RKO (cell line): ENCODE measurements at places on chromosomes 7 and 10.

DNA sequence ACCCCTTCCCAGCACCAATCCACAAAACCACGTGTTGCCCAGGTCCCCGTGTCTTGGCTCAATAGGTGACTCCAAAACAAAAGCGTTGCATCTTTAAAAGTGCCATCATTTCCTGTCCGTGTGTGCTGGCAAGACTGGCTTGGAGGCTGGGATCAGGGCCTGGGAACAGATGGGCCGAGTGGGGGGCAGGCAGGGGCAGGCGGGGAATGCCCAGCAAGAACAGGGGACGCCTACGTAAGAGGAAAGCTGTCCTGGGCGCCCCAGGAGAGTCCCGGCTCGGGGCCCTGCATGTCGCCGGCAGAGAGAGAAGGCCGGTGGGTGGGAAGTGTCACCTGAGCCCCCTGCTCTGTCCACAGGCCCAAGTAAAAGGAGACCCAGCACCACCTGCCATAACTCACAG is 86.5 kb downstream of the PAXIP1 start:
- DNase-seq = no peak

GRCh38 chr7:143343596-143343995 is 18.9 kb downstream of the FAM131B start:
- DNase-seq = no peak

DNA sequence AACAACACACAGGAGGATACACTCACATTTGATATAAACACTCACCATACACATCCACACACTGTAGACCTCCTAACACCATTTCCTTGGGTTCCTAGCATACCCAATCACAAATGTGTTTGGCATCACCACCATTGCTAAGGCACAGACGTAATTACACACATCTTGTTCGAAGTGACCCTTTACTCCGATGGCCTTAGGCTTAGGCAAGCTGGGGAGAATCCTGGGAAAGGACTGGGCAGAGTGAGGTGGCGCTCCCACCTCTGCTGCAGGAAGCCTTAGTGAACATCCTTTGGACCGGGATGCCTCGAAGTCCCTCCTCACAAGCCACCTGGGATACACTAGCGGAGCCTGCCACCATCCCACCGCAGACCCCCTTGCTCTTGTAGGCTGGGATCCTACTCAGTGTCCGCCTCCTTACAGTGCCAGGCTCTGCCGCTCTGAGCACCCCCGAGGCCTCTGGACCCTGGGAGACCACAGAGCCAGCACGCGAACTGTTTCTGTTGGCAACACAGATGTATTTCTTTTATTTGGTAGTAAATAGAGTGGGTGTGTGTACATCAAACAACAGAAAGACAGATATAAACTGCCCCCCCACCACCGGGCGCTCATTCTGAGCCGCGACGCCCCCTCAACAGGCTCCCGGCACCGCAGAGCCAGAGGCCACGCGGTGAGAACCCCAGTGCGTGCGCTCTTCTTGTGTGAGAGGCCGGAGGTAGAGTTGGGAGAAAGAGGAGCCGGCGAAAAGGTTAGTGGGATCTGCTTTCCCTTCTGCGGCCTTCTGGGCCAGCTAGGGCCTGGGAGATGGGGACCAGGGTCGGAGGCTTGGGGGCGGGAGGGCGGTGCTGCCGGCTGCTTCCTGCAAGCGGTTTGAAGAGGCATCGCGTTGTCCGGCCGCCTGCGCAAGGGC is 5.9 kb upstream of the HMX2 start:
- no peak for DNase-seq

DNA sequence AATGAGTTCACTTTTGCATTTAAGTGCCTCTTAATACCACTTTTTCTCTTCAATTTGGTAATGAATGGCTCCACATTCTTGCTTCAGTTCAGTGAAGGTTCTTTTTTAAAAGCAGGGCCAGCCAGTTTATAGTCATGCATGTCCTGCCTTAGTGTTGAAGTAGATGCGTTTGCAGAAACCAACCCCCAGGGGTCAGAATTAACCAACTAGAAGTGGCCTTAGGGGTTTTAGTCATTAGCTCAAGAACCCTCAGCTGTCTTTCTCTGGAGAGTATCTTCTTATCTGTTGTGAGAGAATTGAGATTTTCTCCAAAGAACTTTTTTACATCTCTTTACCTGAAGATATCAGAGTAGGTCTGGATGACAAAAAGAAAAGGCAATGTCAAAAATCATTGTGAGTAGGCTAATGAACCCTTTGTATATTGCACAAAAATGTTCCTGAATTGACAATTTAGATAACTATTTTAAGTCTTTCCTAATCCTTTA is 82.2 kb downstream of the PIK3CG start:
- peak; percentile 78 for DNase-seq

- DNase-seq = no peak
Observed at GRCh38 chr10:88944813-88945212, 7.8 kb downstream of the ACTA2 start.

- no peak for DNase-seq
Observed at GRCh38 chr10:86538547-86538946, 17.0 kb upstream of the WAPL start.

GRCh38 chr7:96183163-96183670 is 138.7 kb downstream of the SLC25A13 start:
- no peak for DNase-seq

DNA sequence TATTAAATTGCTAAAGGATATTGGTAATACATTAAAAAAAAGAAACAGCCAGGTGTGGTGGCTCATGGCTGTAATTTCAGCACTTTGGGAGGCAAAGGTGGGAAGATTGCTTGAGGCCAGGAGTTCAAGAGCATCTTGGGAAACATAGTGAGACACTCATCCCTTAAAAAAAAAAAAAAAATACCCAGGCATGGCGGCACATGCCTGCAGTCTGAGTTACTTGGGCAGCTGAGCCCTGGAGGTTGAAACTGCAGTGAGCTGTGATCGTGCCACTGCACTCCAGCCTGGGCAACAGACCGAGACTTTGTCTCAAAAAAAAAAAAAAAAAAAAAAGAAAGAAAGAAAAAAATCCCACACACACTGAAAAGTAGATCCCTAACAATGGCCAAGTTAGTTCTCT is 59.7 kb downstream of the MACC1 start:
- DNase-seq = no peak

DNA sequence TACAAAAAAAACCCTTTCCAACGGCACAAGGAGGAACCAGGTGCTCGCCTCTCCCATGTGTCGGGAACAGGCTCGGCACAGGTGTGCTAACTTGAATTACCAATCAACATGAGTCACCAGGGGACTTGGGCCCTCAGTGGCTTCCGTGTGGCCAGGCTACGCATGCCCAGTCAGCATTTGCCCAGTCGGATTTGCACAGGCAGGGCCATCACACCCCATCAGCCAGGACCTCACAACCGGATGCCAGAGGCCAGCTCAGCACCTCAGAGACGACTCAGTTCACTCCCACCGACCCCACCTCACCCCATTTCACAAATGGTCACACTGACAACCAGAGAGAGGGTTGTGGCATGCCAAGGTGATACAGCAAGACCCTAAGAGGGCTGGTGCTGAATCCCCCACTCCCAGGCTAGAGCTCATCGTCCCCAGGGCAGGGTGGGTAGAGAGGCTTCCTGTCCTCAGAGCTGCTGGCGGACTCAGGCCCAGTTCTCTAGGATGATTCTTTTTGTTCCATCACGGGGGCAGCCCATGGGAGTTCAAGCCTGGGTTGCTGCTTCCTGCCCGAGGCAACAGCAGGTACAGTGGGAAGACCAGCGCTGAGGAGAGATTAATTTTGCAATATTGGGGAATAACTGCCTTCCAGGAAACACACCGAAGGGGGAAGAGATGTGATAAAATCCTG is 13.6 kb downstream of the ANXA11 start:
- no peak for DNase-seq

- no peak for DNase-seq
Observed at GRCh38 chr7:1091644-1092027, 3.7 kb downstream of the GPER1 start.

DNA sequence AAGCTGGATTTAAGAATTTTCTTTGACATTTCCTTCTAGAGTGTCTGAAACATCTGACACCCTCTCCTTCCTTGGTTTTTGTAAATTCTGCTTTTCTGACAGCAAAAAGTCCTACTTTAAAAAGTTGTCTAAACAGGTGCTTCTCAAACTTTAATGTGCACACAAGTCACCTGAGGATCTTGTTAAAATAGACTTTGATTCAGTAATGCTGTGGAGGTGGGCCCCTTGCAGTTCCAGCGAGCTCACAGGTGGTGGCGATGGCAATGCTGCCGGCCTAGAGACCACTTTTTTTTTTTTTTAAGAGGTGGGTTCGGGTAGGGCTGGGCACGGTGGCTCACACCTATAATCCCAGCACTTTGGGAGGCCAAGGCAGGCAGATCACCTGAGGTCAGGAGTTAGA is 77.1 kb downstream of the ABCC2 start:
- no peak for DNase-seq

GRCh38 chr7:106560482-106560881 is 100.5 kb downstream of the CCDC71L start:
- no peak for DNase-seq

GRCh38 chr7:90309872-90310271 is 11.2 kb downstream of the FAM237B start:
- no peak for DNase-seq

DNA sequence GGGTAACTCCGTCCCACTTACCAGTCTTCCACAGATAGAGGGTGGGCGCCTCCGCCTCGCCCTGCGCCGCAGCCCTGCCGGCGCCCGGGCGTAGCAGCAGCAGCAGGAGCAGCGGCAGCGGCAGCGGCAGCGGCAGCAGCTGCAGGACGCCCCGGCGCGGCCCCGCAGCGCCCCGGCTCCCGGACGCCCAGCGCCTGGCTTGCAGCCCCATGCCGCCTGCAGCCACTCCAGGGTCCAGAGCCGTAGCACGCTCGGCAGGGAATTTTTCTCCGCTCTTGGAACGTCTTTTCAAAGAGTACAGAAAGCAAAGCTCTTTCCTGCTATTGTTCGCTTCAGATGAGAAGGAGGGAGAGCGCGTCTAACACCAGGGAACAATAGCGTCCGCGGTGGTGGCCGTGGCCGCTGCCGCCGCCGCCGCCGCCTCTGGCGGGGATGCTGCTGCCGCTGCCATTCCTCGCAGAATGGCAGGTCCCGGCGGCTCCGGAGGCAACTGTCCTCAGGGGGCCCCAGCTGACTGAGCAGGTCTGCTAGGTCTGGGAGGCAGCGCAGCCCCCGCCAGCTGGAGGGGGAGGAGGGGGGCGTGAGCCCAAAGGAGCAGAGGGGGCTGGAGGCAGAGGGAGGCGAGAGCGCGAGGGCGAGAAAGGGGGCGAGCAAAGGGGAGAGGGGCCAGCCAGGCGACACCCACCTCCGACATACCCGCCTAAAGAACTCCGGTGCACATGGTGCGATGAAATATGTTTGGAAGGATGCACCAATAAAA is at the start of gene THSD7A:
Gene THSD7A (minus strand): TSS at position 463 of the 760 bp plus-strand sequence. CDS start 252 bp downstream, at position 211.
- DNase-seq = no peak

DNA sequence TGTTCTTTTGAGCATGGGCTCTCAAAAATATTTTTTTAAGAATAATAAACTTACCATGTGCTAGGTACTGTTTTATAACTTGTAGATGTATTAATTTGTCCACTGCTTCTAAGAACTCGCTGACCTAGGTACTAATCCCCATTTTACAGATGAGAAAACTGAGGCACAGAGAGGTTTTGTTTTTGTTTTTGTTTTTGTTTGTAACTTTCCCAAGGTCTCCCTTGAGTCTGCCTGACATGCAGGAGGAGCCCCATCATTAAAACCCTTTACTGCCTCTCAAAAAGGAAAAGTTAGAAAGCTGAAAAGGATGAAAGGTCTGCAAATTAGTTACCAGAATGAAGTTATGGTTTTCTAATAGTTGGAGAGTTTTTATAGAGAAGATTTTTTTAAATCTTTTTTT is 38.5 kb upstream of the AGBL3 start:
- no peak for DNase-seq

DNA sequence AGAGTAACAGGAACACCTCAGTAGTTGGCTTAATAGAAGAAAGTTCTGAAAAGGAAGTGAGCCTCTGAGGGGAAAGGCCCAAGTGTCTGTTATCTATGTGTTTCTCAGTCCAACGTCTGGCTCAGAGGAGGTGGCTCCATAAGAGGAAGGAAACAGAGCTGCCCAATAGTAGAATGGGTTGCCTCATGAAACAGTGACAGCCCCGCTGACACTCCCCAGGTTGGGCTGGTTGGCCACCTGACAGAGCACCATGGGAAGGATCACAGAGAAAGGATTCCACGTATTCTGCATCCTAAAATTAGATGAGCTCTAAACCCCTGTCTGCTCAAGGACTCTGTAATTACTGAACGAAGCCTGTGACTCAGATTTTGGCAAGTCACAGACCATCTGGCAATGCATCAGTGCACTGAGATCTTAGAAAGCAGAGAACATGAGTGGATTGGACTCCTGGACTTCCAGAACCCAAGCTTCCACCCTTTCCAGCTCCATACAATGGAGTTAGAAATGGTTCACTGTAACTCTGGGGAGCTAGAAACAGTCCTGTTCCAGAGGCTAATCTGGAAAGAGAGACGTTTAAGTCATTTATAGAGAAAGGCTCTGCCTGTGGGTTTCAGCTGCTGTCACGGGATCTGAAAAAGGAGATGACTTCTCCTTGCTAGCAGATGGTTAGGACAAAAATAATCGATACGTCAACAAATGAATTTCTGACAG is 2.9 kb downstream of the PKD2L1 start:
- no peak for DNase-seq

DNA sequence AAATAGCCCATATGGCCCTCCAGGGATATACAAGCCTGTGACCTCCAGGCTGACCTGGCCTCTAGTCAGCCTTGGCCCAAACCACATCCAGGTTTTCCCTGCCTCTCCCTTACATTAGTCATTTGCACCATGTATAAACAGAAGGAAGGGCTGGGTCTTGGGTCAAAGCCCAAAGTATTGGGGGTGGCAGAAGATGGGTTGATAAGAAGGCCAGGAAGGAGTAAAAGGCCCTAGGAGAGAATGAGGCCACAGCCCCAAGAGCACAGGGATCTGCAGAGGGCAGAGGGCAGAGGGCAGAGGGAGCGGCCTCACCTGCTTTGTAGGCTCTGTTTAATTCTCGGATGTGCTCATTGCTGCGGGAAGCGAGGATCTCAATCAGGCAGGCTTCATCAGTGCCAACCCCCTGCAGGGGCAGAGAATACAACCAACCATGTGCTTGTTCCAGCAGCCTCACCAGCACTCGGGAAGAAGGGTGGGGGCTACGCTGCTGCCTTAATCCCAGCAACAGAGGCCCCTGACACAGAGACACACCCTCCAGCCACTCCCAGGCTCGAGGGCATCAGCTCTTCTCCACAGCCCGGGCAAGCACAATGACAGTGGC is 31.3 kb downstream of the PLAC9 start:
- no peak for DNase-seq

- no peak for DNase-seq
Observed at GRCh38 chr10:24762966-24763623, 39.4 kb upstream of the ARHGAP21 start.

- no peak for DNase-seq
Observed at GRCh38 chr7:133461421-133461820, 208.5 kb downstream of the EXOC4 start.

- DNase-seq = no peak
Observed at GRCh38 chr7:43702974-43703373, 26.3 kb downstream of the COA1 start.

- no peak for DNase-seq
Observed at GRCh38 chr7:116315803-116316202, 105.5 kb downstream of the TES start.

GRCh38 chr7:98598846-98599615 is 18.1 kb upstream of the NPTX2 start:
- no peak for DNase-seq

GRCh38 chr7:36638586-36639263 is 85.6 kb downstream of the AOAH start:
- no peak for DNase-seq

GRCh38 chr10:35449944-35450343 is 113.6 kb downstream of the CCNY start:
- DNase-seq = no peak
